Dermis microvascular lymphatic vessel endothelial cell (primary cell): ENCODE measurements at places on chromosomes 16 and 17. TPM values are rescaled to one million over a fixed set of nuclear protein-coding genes. Genes with fewer than 3 reads are reported as not detected.

The MYH2 gene
- not detected in 2 replicates for total RNA-seq

The YPEL2 gene
- total RNA-seq = 54.6 and 60.8 TPM in 2 replicates

The GNPTG gene
- 16.8 and 36.2 TPM in 2 replicates for total RNA-seq

The CD300LF gene
- not detected in 2 replicates for total RNA-seq

The HS3ST4 gene
- 0.13 TPM in 1 of 2 replicates, not detected in the other for total RNA-seq

The ENDOV gene
- 19.6 and 26.9 TPM in 2 replicates for total RNA-seq

The ORMDL3 gene
- total RNA-seq = 30.3 and 36.9 TPM in 2 replicates

The HSD17B1 gene
- 0.38 and 0.39 TPM in 2 replicates for total RNA-seq

The TIGD7 gene
- 2.8 and 2.9 TPM in 2 replicates for total RNA-seq

The BCAR1 gene
- 78.3 and 141 TPM in 2 replicates for total RNA-seq

The STAT5A gene
- 41.8 and 45.9 TPM in 2 replicates for total RNA-seq

The RSAD1 gene
- 12.5 and 16.3 TPM in 2 replicates for total RNA-seq

The CSNK1D gene
- 36.1 and 56.0 TPM in 2 replicates for total RNA-seq

The ZNF267 gene
- 17.5 and 23.4 TPM in 2 replicates for total RNA-seq

The KRTAP4-16 gene
- total RNA-seq = not detected in 2 replicates

The SLC2A4 gene
- total RNA-seq = 0.76 and 0.90 TPM in 2 replicates

The TP53TG3C gene
- not detected in 2 replicates for total RNA-seq

The TNRC6A gene
- total RNA-seq = 20.2 and 21.5 TPM in 2 replicates

The WFIKKN2 gene
- total RNA-seq = under 0.01 TPM in 1 of 2 replicates, not detected in the other

The CCL8 gene
- 0.13 TPM in 2 replicates for total RNA-seq

The SLC52A1 gene
- total RNA-seq = 0.25 and 0.26 TPM in 2 replicates

The TMIGD1 gene
- not detected in 2 replicates for total RNA-seq

The INCA1 gene
- total RNA-seq = 0.38 and 0.39 TPM in 2 replicates

The LCMT1 gene
- 22.5 and 23.8 TPM in 2 replicates for total RNA-seq

The KRTAP1-1 gene
- total RNA-seq = not detected in 2 replicates

The CCL11 gene
- total RNA-seq = not detected in 2 replicates

The BRIP1 gene
- 3.0 and 6.4 TPM in 2 replicates for total RNA-seq

The OTOA gene
- under 0.01 TPM in 1 of 2 replicates, not detected in the other for total RNA-seq

The CMTM3 gene
- 21.8 and 35.8 TPM in 2 replicates for total RNA-seq

The PLLP gene
- 4.2 and 11.9 TPM in 2 replicates for total RNA-seq

The OTOP2 gene
- total RNA-seq = not detected in 2 replicates

The CALB2 gene
- not detected in 2 replicates for total RNA-seq

The EVI2A gene
- total RNA-seq = 0.13 TPM in 2 replicates

The TBC1D26 gene
- not detected in 2 replicates for total RNA-seq

The CES5A gene
- not detected in 2 replicates for total RNA-seq

The CMTM2 gene
- not detected in 2 replicates for total RNA-seq

The ACD gene
- total RNA-seq = 10.5 and 11.4 TPM in 2 replicates

The OR3A2 gene
- not detected in 2 replicates for total RNA-seq
